ENCODE measurements at places on chromosomes 7 and 10. TPM values are rescaled to one million over a fixed set of nuclear protein-coding genes. Genes with fewer than 3 reads are reported as not detected.

WNT2 gene
- total RNA-seq, result 2.3 TPM

DNA sequence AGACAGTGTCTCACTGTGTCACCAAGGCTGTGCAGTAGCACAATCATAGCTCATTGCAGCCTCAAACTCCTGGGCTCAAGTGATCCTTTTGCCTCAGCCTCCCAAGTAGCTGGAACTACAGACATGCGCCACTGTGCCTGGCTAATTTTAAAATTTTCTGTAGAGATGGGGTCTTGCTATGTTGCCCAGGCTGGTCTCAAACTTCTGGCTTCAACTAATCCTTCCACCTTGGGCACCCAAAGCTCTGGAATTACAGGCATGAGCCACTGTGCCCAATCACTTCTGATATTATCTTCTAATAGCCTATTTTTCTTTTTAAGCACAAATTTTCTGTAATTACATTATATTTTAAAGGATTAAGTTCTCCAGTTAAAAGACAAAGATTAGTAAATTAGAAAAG, 42.6 kb upstream of the ZC3HAV1 start:
- H3K36me3 ChIP-seq, result no peaks in the 10 kb centered on the region
- no peaks in the 10 kb centered on the region for H3K27me3 ChIP-seq
- H3K4me3 ChIP-seq, result no peak overlapping the region
- H3K27ac ChIP-seq, result no peak overlapping the region

PDZD7 gene
- total RNA-seq, result under 0.01 TPM

HSPA12A gene
- 23.2 TPM for total RNA-seq

- no peaks in the 10 kb centered on the region for H3K4me1 ChIP-seq
- H3K4me3 ChIP-seq, result no peak overlapping the region
- H3K36me3 ChIP-seq, result no peaks in the 10 kb centered on the region
- H3K27ac ChIP-seq, result no peak overlapping the region
- no peaks in the 10 kb centered on the region for H3K27me3 ChIP-seq
These were observed 85.3 kb upstream of the NFE2L3 start for GRCh38 chr7:26066736-26067135.

GRCh38 chr10:74418285-74418872, 267.4 kb downstream of the ADK start:
- no peaks in the 10 kb centered on the region for H3K4me1 ChIP-seq
- H3K4me3 ChIP-seq, result no peak overlapping the region
- DNase-seq, result no peak
- no peaks in the 10 kb centered on the region for H3K27me3 ChIP-seq

SPAG6 gene
- total RNA-seq, result 3.9 TPM

NYAP1 gene
- total RNA-seq, result 0.51 TPM

- H3K4me3 ChIP-seq, result no peak overlapping the region
- no peak for DNase-seq
- H3K4me1 ChIP-seq, result no peaks in the 10 kb centered on the region
- H3K27ac ChIP-seq, result no peak overlapping the region
- H3K36me3 ChIP-seq, result no peaks in the 10 kb centered on the region
These were observed 94.2 kb downstream of the NKX6-2 start for GRCh38 chr10:132691711-132692153.

DNA sequence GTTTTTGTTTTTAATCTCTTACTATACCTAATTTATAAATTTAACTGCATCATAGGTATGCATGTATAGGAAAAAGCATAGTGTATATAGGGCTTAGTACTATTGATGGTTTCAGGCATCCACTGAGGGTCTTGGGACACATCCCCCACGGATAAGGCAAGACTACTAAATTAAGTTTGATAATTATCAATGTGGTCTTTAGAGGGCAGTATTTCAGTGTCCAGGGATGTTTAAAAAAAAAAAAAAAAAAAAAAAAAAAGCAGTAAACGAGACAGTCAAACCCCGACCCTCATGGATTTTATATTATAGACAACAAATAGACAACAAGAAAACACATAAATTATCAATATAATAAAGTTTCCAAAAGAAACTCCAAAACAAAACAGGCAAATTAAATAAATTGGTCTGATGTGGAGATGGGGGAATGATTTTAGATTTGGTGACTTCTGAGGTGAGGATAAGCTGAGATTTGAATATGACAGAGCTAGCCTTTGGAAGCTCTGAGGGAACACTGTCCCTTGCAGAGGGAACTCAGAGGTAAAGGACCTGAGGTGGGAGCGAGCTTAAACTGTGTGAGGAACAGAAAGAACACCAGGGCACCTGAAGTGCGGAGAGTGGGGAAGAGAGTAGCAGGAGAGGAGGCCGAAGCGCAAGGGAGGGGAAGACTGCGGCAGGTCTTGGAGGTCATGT, 14.8 kb downstream of the ACSM6 start:
- H3K4me1 ChIP-seq, result no peaks in the 10 kb centered on the region
- H3K36me3 ChIP-seq, result no peaks in the 10 kb centered on the region
- no peak for DNase-seq
- H3K27me3 ChIP-seq, result no peaks in the 10 kb centered on the region

All from uterus (tissue), 4 donors.